ENCODE measurements at places on chromosomes 1 and 21. TPM values are rescaled to one million over a fixed set of nuclear protein-coding genes. Genes with fewer than 3 reads are reported as not detected.

AMPD1 gene
- polyA plus RNA-seq = not detected

GRCh38 chr1:228804640-228805413 is 69.5 kb downstream of the RHOU start:
- no peak overlapping the region for H3K27ac ChIP-seq
- no peaks in the 10 kb centered on the region for H3K4me1 ChIP-seq
- H3K36me3 ChIP-seq = no peaks in the 10 kb centered on the region
- no peak for DNase-seq
- H3K4me3 ChIP-seq = no peak overlapping the region
- no peaks in the 10 kb centered on the region for H3K27me3 ChIP-seq

RYR2 gene
- 0.28 TPM for polyA plus RNA-seq

- no peaks in the 10 kb centered on the region for H3K27me3 ChIP-seq
- H3K4me3 ChIP-seq = no peak overlapping the region
- H3K4me1 ChIP-seq = no peaks in the 10 kb centered on the region
- DNase-seq = no peak
- no peak overlapping the region for H3K27ac ChIP-seq
- H3K36me3 ChIP-seq = no peaks in the 10 kb centered on the region
Observed at GRCh38 chr1:37094302-37094701, 60.0 kb upstream of the GRIK3 start.

NFIA gene
- polyA plus RNA-seq = 4.8 TPM

DNA sequence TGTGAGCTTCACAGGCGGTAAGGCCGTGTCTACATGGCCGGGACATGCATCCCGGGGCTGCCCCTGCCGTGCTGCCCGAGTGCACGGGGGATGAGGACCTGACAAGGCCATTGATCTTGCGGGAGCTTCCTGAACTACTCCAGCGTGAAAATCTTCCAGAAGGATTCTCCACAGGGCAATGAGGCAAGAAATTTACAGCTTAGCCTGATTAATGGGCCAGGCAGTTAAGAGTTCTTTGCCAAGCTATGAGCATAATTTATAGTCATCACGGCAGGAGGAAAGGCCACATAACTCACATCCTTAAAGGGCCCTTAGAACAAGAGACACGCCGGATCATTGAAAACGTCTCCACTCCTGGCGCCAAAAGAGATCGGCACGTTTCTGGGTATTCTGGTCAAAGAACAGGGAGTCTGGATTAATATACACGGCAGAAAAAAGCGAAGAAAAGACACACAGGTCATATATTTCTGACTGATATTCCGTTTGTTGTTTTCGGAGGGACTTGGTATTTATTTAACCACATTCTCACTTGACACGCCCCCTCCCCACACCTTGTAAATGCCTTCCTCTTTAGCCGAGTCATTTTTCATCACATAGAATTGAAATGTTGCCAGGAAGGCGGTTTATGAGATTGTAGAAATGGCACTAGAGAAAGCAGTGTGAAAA is 180.5 kb downstream of the DYRK1A start:
- no peaks in the 10 kb centered on the region for H3K27me3 ChIP-seq
- no peak overlapping the region for H3K27ac ChIP-seq
- no peaks in the 10 kb centered on the region for H3K36me3 ChIP-seq
- peak; percentile 95 for DNase-seq

DNA sequence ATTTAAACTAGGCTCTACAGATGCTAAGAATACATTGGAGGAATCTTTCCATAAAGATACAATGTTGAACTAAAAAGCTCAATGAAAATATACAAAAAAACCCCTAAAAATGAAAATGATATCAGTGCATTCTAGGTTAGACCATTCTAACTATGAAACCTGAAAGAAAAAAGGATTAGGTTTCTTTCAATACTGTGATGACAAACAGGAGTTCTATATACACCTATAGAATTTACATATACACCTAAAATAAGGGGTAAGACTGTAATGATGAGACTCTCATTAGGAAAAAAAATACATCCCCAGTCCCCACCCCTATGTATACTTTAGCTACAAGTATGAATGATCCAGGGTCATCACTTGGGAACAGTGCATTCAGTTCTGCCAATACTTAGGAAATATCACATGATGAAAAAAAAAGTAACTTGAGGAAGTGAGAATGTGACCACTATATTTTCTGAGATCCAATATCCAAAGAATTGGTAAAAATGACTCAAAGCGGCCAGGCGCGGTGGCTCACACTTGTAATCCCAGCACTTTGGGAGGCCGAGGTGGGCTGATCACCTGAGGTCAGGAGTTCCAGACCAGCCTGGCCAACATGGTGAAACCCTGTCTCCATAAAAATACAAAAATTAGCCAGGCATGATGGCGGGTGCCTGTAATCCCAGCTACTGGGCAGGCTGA is 26.3 kb downstream of the SELENOF start:
- H3K4me1 ChIP-seq = no peaks in the 10 kb centered on the region
- no peaks in the 10 kb centered on the region for H3K36me3 ChIP-seq
- H3K4me3 ChIP-seq = no peak overlapping the region
- DNase-seq = no peak

Measured in kidney (tissue), 22 donors.